ENCODE measurements at places on chromosomes 1 and 21.
A peak's percentile ranks its signal among the peaks of the same experiment; 100 is the strongest.

DNA sequence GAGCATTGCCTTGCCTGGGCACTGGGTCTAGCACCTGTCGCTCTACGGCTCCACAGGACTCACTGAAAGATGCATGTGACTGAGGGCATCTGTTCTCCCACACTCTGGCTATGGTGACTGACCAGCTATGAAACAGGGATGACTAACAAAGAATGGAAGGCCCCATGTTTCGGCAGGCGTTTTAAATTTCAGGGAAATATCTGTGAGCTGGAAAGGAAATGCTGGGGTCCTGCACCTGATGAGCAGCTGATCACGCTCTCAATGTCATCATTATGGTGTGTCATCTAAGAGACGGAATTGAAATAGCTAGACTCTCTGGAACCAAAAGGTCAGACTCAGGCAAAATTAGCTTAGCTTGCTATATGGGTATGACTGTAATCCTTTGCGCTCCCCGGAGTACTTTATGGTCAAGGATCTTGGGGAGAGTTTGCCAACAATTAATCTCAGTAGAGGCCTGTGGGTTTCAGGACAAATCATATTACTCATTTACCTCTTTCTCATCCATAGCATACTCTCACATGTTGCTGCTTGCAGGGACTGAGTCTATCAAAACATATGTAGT is 24.5 kb upstream of the PALMD start:
- ATAC-seq, result no peak

GRCh38 chr1:58576727-58577653 is at the start of gene TACSTD2:
Gene TACSTD2 (minus strand): TSS chr1:58577252. CDS start chr1:58577156, 96 bp downstream.
- peak; percentile 39 for ATAC-seq

DNA sequence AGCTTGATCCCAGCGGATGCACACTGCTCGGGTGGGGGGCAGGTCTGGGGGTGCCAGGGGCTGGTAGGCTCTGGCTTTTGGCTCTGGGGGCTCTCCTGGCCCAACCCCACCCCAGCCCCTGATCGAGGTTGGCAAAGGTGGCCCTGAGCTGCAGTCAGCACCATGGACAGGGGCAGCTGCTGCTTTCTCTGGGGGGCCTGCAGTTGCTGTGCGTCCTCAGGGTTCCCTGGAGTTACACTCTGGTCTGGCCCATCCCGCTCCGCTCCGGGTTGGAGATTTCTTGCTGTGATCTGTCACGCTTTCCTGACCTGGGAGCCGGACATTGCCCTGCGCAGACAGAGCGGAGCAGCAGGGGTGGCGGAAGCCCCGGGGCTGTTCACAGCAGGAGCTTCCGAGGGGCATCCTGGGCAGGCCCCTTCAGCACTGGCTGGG is 8.0 kb upstream of the PLCH2 start:
- ATAC-seq, result no peak

DNA sequence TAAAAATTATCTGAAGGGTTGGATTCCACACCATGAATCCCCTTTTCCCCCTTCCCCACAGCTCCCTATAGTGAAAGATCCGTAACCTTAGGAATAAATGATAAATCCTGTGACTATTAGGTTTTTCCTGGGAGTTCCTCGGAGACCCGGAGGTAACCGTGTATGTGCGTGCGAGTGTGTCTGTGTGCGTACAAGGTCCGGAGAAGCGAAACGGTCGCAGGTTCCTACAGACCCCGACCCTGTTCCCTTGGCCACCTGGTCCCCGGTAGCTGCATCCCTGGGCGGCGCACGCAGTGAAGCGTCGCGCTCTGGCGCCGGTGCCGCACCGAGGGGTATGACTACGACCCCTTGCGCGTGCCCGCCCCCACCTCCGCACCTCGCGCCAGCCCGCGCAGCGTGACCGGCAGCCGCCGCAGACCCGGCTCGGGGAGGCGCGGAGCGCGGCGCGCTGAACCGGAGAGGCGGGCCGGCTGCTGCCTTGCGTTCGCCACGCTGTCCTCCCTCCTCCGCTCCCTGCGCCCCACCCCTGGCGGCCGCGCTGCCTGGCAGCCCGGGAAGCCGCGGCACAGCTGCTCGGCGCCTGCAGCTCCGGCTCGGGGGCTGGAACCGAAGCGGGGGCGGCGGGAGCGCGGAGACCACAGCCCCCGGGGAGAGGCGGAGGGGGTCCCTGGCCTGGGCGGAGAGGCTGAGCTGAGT is at the start of gene AK5:
Gene AK5, plus strand, starts transcription at position 529 of the 696 bp plus-strand sequence. CDS start 295 bp downstream, outside the sequence.
- ATAC-seq, result peak; percentile 72

DNA sequence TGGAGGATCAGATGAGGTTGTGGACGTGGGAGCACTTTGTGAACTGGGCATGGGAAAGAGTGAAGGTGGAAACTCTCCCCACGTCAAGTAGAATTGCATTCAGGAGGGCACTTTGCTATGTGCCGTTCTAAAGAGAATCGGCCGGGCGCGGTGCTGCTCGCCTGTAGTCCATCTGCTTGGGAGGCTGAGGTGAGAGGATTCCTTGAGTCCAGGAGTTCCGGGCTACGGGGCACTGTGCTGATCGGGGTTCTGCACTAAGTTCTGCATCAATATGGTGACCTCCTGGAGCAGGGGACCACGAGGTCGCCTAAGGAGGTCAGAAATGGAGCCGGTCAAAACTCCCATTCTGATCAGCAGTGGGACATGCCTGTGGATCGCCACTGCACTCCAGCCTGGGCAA is 141.9 kb downstream of the PEX14 start:
- ATAC-seq, result no peak

Data from gastroesophageal sphincter (tissue), 4 donors.